ENCODE measurements at places on chromosomes 1 and 21.

DNA sequence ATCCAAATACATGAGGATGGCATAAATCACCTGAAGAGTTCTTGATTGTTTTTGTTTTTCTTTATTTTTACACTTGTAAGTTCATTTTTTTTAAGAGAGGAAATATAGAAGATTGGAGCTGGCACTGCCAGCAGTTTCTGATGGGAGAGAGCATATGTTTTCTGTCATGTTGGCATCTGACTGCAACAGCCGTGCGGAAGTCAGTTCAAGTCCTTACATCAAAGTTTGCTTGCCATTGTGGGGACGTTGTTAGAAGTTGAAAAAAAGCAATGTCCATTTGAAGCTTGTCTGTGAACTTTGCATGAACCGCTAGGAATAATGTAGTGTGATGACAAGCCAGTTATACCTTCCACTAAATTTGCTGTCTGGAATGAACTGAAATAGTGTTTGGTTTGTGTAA is 126.5 kb upstream of the USH2A start:
- peak; percentile 25 for DNase-seq

GRCh38 chr1:209218981-209219380 is 364.5 kb upstream of the CAMK1G start:
- DNase-seq, result no peak

- DNase-seq, result no peak
Observed at GRCh38 chr1:27027575-27028250, 15.1 kb upstream of the TENT5B start.

DNA sequence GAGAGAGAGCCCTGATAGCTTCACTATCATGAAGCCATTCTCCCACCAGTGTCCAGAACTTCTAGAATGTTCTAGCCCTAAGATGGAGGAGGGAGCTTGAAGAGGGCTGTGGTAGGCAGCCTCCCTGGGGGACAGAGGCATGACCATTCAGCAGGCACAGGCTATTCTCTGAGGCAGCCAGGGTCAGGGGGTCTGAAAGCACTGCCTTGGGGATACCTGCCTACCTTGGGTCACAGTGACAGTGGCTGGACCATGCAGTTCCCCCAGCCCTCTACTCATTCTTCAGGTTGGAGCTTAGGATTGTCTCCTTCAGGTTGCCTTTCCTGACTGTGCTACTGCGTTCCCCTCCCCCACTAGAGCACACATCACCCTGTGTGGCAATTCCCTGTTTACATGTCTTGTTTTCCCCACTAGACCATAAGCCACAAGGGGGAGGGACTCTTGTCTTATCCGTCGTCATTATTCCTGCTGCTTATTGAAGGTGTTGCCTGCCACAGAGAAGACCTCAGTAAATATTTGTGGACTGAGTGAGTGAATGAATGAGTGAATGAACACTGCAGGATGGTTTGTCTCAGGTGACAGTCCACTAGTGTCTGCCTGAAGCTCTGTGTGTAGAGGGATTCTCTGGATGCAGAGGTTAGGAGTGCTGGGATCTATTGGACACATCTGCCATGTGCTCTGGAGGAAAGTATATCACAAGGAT is 5.2 kb downstream of the ZDHHC18 start:
- DNase-seq, result no peak

- DNase-seq, result no peak
Observed at GRCh38 chr1:226044514-226045101, 17.9 kb upstream of the H3-3A start.

- DNase-seq, result no peak
Observed at GRCh38 chr1:45643978-45644377, 20.1 kb upstream of the CCDC17 start.

- DNase-seq, result no peak
Observed at GRCh38 chr21:43321111-43321510, 105.8 kb downstream of the SIK1 start.
